ENCODE measurements at places on chromosomes 12 and 14.

DNA sequence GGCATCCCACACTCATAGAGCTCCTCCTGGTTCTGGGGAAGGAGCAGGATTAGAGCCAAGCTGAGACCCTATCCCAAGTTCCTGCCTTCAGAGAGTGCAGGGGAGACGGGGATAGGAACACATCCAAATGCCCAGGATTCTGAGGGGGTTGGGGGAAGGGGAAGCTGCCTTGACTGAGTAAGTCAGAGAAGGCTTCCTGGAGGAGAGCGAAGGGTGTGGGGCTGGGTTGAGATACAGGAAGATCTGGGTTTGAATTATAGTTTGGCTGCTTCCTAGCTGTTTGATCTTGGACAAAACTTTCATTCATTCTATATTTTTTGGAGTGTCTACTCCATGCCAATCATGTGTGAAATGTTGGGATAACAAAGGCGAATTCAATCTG lies 8.0 kb upstream of the AQP2 start:
- H3K4me3 ChIP-seq, result no peak overlapping the region
- no peak overlapping the region for H3K27ac ChIP-seq
- H3K4me1 ChIP-seq, result peaks cover 9% of the 10 kb centered on the region
- no peaks in the 10 kb centered on the region for H3K36me3 ChIP-seq

GRCh38 chr14:59244581-59244980 lies 56.1 kb downstream of the DAAM1 start:
- H3K36me3 ChIP-seq, result no peaks in the 10 kb centered on the region
- no peaks in the 10 kb centered on the region for H3K27me3 ChIP-seq
- no peak overlapping the region for H3K27ac ChIP-seq
- H3K4me1 ChIP-seq, result no peaks in the 10 kb centered on the region
- H3K4me3 ChIP-seq, result no peak overlapping the region

DNA sequence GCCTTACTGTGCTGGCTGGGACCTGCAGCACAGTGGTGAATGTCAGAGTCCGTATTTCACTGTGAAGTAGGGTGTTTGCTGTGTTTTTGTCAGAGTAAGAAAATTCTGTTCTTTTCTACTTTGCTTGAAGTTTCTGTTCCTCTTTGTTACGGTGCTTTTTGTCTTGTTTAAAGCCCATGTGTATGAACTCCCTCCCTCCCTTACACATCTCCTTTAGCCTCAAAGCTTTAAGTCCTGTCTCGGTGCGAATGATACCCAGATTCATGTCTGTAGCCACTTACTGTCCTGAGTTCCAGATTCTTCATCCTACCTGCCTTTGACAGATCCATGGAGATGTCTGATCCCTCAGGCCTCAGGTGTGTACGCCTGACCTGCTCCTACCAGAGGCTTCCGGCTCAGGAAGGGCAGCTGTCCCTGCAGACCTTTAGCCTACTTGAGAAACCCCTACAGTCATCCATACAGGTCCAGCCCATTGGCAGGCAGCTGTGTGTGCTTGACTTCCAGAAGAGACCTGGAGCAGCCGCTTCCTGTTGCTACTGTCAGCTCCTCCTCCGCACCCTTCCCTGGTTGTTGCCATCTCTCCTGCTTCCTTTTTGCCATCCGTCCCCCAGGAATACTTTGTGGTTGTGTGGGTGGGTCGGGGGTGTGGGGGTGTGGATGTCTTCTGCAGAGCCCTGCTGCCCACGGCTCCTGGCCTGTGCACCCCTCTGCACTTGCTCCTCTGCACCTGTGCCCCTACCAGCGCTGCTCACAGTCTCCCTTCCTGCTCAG lies 72.9 kb downstream of the DDX51 start:
- H3K27ac ChIP-seq, result no peak overlapping the region
- no peak for DNase-seq
- peaks cover 9% of the 10 kb centered on the region for H3K4me1 ChIP-seq
- H3K4me3 ChIP-seq, result no peak overlapping the region

DNA sequence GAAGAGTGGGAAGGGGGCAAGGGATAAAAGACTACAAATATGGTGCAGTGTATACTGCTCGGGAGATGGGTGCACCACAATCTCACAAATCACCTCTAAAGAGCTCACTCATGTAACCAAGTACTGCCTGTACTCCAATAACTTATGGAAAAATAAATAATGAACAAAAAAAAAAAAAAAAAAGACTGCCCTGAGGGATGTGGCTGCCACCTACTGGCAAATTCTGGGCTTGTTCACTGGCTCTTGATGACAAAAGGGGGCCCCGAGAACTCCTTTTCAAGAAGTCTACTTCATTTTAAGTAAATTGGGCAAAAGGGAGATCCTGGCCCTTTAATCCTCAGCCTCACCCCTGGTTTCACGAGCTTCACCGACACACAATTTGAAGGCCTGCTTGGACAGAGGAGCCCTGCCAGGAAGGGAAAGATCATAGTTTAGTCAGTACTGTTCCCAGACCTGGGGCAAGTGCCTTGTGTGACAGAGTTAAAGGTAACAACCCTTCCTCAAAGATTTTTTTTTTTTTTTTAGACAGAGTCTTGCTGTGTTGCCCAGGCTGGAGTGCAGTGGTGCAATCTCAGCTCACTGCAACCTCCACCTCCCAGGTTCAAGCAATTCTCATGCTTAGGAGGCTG lies 26.1 kb upstream of the STAC3 start:
- no peak for DNase-seq
- peaks cover 36% of the 10 kb centered on the region for H3K36me3 ChIP-seq
- no peaks in the 10 kb centered on the region for H3K27me3 ChIP-seq
- peaks cover 14% of the 10 kb centered on the region for H3K4me1 ChIP-seq

- DNase-seq, result no peak
- no peaks in the 10 kb centered on the region for H3K4me1 ChIP-seq
- H3K27me3 ChIP-seq, result no peaks in the 10 kb centered on the region
- H3K36me3 ChIP-seq, result peaks cover 68% of the 10 kb centered on the region
- H3K4me3 ChIP-seq, result no peak overlapping the region
Measured at GRCh38 chr12:108543652-108544051, 17.3 kb downstream of the SART3 start.

DNA sequence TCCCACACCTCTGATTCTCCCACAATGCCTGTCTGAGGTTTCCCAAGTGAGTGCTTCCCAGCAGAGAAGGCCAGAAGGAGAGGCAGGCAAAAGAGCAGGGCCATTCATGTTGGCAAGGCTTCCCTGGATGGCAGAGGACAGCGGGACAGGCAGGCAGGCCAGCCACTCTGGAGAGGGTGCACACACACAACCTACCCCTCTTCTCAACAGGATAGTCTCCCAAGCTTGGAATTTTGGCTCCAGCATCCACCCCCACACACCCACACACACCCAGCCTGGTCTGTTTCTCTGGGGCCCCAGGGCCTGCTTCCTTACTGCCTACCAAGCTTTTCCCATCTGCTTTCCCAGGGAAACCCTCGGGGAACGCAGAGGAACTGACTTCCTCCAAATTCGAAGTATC lies 15.4 kb upstream of the RACGAP1 start:
- no peak overlapping the region for H3K27ac ChIP-seq
- no peak overlapping the region for H3K4me3 ChIP-seq
- no peaks in the 10 kb centered on the region for H3K27me3 ChIP-seq
- DNase-seq, result no peak

DNA sequence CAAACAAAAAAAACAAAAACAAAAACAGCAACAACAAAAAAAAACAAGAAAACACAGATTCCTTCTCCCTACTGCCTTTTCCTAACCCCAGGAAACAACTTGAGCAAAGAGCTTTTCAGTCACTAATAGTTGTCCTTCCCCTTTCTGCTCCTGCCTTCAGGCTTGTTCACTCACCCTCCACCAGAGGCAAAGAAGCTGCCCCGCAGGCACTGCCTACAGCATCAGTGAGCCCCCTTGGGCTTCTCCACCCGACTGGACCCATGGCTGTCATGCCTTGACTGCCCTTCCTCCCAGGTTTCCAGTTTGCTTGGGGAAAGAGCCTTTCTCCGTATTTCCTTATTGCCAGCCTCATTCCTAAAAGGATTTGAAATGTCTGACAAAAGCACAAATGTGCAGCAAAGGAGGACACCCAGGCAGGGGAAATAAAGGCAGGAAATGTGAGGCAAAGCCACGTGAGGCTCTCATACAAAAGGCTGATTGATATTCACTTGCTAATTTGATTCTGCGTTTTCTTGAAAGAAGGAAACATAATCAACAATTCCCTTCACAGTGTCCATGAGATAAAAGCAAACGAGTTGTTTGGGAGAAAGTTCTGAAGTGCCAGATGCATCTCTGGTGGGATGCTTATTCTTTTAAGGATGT lies 85.7 kb downstream of the GPATCH2L start:
- H3K27me3 ChIP-seq, result no peaks in the 10 kb centered on the region
- DNase-seq, result no peak
- H3K4me1 ChIP-seq, result no peaks in the 10 kb centered on the region
- no peak overlapping the region for H3K27ac ChIP-seq
- no peaks in the 10 kb centered on the region for H3K36me3 ChIP-seq
- no peak overlapping the region for H3K4me3 ChIP-seq

- no peak overlapping the region for H3K27ac ChIP-seq
- no peak for DNase-seq
- H3K27me3 ChIP-seq, result no peaks in the 10 kb centered on the region
- no peaks in the 10 kb centered on the region for H3K36me3 ChIP-seq
Measured at GRCh38 chr12:92444763-92445162, 258.0 kb upstream of the PLEKHG7 start.

DNA sequence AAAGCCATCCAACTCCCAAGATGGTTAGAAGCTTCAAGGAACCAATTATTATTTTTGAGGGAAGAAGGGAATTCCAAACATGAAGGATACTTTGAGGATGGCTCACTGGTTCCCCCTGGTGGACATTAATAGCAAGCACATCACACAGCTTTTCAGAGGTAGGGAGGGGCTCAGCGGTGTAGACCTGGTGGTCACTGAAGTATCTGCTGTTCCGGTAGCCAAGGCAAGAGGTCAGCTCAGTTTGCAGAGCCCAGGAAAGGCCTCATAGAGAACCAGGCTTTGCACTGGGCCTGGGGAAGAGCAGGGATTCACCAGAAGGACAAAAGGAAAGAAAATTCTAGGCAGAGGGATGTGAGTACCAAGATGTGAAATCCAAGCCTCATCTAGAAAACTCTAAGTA lies 118.7 kb downstream of the KSR2 start:
- DNase-seq, result no peak
- no peaks in the 10 kb centered on the region for H3K36me3 ChIP-seq
- H3K27ac ChIP-seq, result no peak overlapping the region
- no peaks in the 10 kb centered on the region for H3K4me1 ChIP-seq
- H3K4me3 ChIP-seq, result no peak overlapping the region
- no peaks in the 10 kb centered on the region for H3K27me3 ChIP-seq

DNA sequence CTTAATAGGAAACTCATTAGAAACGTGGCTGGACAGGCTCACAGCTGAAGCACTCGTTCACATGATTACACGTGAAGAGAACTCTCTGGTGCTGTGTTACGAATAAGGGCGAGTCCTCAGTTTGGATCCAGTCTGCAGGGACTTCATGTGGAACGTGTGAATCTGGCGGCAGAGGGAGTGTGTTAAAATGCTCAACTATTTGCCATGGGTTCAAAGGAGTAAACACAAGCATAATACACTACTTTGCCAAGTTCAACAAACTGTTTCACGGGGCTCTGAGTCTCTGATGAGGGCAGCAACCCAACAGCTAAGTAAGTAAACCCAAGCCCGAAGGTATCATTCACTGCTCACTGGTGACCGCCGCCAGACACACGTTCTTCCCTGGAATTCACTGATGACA lies 42.4 kb downstream of the NUAK1 start:
- H3K4me1 ChIP-seq, result no peaks in the 10 kb centered on the region
- H3K36me3 ChIP-seq, result no peaks in the 10 kb centered on the region
- H3K4me3 ChIP-seq, result no peak overlapping the region
- no peak for DNase-seq
- no peaks in the 10 kb centered on the region for H3K27me3 ChIP-seq

DNA sequence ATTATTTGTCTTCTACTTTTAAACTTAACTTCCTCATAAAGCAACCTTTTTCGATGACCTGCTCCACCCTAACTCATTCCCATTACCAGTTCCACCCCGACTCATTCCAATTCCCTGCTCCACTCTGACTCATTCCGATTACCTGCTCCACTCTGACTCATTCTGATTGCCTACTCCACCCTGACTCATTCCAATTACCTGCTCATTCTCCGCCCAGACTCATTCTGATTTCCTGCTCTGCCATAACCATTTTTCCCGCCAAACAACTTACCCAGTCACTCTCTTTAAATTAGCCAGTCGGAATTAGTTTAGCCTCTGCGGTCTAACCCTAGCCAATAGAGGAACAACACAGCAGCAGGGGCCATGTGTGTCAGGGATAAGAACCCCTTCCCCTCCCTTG lies 249.1 kb downstream of the DPY19L2 start:
- no peaks in the 10 kb centered on the region for H3K36me3 ChIP-seq
- no peak overlapping the region for H3K27ac ChIP-seq
- no peak for DNase-seq
- no peaks in the 10 kb centered on the region for H3K27me3 ChIP-seq
- H3K4me3 ChIP-seq, result no peak overlapping the region

GRCh38 chr14:87745507-87746118 lies 247.4 kb downstream of the GALC start:
- H3K27me3 ChIP-seq, result no peaks in the 10 kb centered on the region
- H3K4me3 ChIP-seq, result no peak overlapping the region
- H3K36me3 ChIP-seq, result no peaks in the 10 kb centered on the region
- DNase-seq, result no peak
- no peaks in the 10 kb centered on the region for H3K4me1 ChIP-seq
- H3K27ac ChIP-seq, result no peak overlapping the region

- no peaks in the 10 kb centered on the region for H3K36me3 ChIP-seq
- peaks cover 8% of the 10 kb centered on the region for H3K27me3 ChIP-seq
- H3K27ac ChIP-seq, result no peak overlapping the region
Measured at GRCh38 chr14:61223552-61223951, 57.6 kb downstream of the TMEM30B start.

GRCh38 chr14:92670643-92671366 lies 77.6 kb downstream of the LGMN start:
- H3K27me3 ChIP-seq, result no peaks in the 10 kb centered on the region
- H3K4me3 ChIP-seq, result no peak overlapping the region
- H3K4me1 ChIP-seq, result peaks cover 21% of the 10 kb centered on the region
- H3K27ac ChIP-seq, result no peak overlapping the region
- H3K36me3 ChIP-seq, result peaks cover 12% of the 10 kb centered on the region

DNA sequence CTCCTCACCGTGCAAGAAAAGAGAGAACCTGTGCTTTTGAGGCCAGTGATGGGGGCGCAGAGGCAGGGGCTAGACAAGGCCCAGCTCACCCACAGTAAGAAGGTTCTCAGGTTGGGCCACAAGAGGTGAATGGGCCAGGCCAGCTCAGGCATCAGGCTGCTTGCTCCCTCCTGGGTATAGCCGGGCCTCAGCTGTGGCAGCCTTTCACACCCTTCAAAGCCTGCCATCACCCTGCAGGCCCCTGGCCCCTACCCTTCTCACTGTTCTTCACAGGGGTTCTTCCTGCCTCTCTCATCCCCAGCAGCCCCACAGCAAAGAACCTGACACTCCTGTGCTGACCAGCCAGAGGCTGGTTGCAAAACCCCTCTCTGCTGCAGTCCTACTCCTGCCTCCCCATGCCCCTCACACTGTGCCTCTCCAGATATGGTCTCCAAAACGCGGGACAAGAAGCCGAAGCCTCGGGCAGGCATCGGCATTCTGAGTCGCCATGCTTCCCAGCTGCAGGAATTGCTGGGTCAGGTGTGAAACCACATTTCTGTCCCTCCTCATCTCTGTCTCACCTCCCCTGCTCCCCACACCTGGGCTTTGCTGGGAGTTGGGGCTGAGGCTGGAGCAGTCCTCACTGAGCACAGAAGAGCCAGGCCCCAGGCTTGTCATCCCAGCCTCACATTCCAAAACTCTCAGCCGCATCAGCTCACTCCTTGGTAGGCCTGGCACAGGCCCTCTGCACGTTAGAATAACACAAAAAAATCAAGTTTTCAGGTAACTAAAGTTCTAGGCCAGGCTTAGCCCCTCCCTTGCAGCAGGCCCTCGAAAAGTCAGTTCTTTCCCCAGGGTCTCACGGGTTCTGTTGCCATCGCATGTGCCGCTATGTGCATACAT lies 6.9 kb upstream of the FAIM2 start:
- DNase-seq, result no peak
- no peaks in the 10 kb centered on the region for H3K27me3 ChIP-seq
- H3K36me3 ChIP-seq, result no peaks in the 10 kb centered on the region
- H3K4me1 ChIP-seq, result no peaks in the 10 kb centered on the region
- no peak overlapping the region for H3K27ac ChIP-seq

Measured in CD8-positive, alpha-beta memory T cell (primary cell).